ENCODE measurements at places on chromosomes 2 and 18.
A peak's percentile ranks its signal among the peaks of the same experiment; 100 is the strongest.

DNA sequence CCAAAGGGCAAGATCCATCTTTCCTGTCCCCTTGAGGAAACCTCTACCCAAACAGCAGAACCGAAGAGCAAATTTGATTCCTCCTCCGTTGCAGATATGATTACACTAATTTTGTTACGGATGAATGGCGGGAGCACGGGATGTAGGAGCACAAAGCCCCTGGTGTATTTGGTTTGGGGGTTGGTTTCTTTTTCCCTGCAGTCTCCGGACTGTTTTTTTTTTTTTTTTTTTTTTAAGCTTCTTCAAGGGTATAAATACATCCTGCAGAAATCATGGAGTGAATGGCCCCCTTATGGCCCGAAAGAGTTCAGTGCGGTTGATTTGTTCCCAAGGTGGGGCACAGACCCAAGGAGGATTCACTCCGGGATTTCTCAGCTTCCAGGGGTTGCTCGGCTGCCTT, 135.3 kb upstream of the SH3BP4 start:
- DNase-seq, result no peak

GRCh38 chr2:19872302-19872701, 29.5 kb downstream of the TTC32 start:
- no peak for DNase-seq

DNA sequence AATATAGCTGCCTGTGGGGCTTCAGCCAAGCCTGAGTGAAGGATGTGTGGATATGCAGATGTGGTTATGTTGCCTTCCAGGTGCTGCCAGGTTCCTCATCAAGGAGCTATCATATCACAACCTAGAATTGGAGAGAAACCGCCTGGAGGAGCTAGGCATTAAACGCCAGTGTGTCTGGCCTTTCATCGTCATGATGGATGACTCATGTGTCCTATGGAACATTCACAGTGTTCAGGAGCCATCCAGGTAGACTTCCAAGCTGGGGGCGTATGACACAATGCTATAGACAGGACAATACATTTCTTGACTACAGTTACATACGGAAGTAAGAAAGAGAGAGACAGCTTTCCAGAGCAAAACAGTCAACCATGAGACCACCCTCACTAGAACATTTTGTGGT, 86.8 kb downstream of the ESCO1 start:
- DNase-seq, result no peak

GRCh38 chr18:7793100-7793499, 226.0 kb downstream of the PTPRM start:
- DNase-seq, result no peak

GRCh38 chr2:216694082-216694825, 1.1 kb downstream of the IGFBP5 start:
- no peak for DNase-seq

- DNase-seq, result no peak
These were observed 1.6 kb upstream of the MREG start for GRCh38 chr2:216014986-216015385.

- no peak for DNase-seq
These were observed 226.3 kb downstream of the ZNF521 start for GRCh38 chr18:25125680-25126079.

DNA sequence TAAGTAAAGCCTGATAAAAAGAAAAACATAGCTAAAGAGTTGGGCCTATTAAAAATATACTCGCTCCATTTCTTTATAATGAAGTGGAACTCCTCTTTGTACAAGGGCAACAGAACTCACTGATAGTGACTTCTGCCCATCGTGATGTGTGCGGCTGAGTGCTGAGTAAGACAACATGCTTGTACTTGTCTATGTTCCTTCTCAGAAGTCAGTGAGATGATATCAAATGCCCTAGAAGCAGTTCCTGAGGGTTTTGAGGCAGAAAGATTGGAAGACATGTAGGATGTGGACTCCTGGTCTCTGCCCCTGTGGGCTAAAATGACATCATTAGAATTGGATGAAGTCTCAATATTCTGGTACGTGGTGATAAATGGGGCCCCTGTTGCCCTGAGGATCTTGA, 73.8 kb downstream of the USP40 start:
- no peak for DNase-seq

- peak; percentile 14 for DNase-seq
These were observed 60.8 kb downstream of the EFEMP1 start for GRCh38 chr2:55862673-55863390.

- no peak for DNase-seq
These were observed 135.2 kb downstream of the LAMA1 start for GRCh38 chr18:6982398-6982797.

- DNase-seq, result no peak
These were observed 169.3 kb downstream of the SETBP1 start for GRCh38 chr18:44850001-44850400.

- no peak for DNase-seq
These were observed 4.1 kb downstream of the NEDD4L start for GRCh38 chr18:58048081-58048642.

DNA sequence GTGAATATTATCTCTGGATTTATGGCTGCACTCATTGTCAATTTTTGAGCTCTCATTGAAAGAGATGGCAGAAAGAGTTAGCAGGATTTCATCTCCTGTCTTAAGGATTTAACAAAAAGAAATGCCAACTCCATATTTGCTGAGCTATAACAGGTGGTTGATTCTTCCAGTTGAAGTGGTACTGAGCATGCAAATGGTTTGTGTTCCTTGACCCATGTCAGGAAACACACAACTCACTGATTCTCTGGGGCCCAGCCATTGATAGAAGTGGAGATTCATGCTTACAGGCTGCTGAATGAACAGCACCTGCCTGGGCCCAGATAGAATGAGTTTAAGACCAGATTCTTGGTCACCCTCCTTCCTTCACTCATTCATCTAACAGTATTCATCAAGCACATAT, 128.8 kb downstream of the CERS6 start:
- DNase-seq, result no peak

GRCh38 chr2:163453920-163454319, 281.9 kb downstream of the FIGN start:
- DNase-seq, result no peak

- peak; percentile 29 for DNase-seq
These were observed at the start of gene ASTL for GRCh38 chr2:96138179-96139145. ASTL (minus strand) TSS chr2:96138502; CDS start chr2:96138436, 66 bp downstream.

- DNase-seq, result peak; percentile 52
These were observed 219.0 kb downstream of the SH3BP4 start for GRCh38 chr2:235170536-235171521.

- DNase-seq, result no peak
These were observed 42.8 kb downstream of the KLHL14 start for GRCh38 chr18:32730068-32730467.

DNA sequence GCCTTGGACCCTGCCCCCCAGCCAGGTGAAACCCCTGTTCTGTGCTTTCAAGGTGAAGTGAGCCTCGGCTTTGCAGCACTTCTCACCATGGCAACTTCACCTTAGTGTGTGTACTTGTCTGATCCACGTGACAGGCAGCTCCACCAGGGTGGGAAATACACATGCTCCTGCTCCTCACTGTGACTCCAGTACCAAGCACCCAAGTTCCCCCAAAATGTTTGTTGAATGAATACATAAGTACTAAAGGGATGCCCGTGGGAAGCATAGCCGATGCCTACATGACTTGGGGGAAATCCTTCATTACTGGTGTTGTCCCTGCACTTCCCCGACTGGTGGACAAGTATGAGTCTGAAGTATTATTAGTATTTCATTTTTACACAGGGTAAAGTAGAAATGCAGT, 41.8 kb upstream of the GBX2 start:
- DNase-seq, result no peak

GRCh38 chr18:49020621-49021021, 69.9 kb upstream of the SMAD7 start:
- no peak for DNase-seq

All from LoVo (cell line).